ENCODE measurements at places on chromosomes 6 and 20.

GRCh38 chr6:105774247-105774646 lies 311.9 kb upstream of the PRDM1 start:
- DNase-seq = no peak

DNA sequence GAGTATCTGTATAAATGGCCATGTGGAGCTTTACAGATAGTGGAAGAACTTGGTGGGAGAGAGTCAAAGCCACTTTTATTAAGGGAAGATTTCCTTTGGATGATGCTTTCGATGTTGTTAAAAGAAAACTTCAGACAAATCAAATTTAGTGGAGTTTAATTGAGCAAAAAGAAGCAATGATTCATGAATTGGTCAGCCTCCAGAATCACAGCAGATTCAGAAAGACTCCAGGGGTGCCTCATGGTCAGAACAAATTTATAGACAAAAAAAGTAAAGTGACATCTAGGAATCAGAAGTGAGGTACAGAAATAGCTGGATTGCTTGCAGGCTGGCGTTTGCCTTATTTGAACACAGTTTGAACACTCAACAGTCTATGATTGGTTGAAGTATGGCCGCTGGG lies 5.3 kb upstream of the CGA start:
- DNase-seq = no peak

DNA sequence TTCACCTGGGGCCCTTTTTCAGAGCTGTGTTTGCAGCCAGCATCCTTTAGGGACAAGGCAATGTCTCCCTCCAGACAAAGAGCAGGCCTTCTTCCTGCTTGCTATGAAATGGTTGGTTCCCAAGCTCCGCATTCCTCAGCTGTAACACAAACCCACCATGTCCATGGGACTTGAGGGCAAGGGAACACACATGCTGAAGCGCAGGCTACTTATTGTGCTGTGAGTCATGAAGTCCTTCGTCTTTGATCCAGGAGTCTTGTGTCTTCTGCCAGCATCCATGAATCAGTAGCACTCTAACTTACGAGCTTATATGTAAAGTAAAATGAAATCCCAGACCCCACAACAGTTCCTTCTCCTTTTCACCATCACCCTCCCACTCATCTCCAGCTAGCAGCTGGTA lies 59.0 kb downstream of the ANKRD60 start:
- DNase-seq = no peak

DNA sequence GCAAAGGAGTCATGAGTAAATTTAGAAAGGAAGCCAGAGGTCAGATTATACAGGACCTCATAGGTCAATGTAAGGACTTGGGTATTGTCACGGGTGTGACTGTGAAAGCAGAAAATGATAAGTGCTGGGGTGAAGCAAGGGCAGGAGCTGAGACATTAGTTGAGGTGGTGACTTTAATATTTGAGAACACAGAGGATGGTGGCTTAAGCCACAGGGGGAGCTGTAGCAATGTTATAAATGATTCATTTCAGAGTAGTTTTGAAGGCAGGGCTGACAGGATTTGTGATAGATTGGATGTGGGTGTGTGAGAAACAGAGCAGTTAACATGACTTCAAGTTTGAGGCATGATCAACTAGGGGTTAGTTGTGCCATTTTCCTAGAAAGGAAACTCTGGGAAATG lies 659.9 kb downstream of the EPM2A start:
- DNase-seq = no peak

DNA sequence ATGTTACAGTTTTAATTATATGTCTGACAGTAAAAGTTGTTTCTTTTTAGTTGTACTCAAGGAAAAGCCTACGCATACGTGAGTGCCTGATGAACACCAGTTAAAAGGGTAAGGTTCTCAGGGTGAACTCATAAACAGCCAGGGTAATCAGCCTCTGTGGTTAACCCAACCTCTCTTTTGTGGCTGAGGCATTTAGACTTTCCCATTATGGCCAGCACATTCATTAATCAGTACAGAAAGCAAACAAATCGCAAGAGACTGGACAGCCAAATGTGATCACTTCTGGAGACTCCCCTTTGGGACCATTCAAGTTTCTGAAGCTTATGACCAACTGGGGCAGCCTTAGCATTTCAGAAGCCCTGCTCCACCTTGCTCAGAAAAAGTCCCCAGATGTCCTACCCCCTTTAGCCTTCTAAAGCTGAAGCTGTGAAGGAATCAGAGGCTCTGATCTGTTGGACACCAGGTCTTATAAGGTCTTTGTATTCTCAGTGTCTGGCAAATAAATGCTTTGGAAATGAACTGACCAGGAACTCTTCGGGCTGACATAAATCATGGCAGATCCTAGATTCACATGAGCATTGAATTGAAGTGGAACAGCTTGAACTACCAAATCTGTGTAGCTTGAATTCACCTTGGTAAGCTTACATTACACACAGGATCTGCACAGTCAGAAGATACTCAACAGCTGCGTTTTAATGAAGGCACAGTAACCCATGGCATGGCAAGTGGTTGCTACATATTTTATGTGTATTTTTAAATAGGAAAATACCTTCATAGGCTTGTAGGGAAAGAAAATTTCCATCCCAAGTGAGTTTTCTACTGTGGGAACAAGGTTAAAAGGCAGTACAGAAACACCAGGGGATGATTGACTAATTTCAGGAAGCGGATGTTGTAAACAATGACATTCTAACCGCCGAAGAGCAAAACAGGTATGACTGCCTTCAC lies 18.7 kb downstream of the IL20RA start:
- DNase-seq = peak; percentile 47

DNA sequence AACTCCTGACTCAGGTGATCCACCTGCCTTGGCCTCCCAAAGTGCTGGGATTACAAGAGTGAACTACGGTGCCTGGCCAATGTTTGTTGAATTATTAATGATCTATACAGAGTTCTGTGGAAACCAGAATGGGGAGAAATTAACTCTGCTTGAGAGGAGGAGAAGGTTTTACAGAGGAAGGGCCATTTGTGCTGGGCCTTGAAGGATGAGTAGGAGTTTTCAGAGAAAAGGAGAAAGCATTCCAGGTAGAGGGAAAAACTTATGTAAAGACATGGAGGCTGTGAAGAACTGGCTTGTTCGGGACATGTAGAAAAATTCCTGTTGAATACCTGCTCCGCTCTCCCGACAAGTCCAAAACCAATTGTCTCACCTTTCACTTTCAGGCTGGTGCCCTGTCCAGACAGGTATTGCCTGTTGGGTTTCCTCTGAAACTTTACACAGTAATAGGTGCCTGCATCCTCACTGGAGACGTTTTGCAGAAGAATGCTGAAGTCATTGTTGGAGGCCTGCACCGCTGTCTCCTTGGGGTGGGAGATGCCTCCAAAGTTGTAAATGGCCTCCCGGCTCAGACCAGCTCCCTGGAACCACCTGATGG lies 11.3 kb upstream of the NSFL1C start:
- no peak for DNase-seq

DNA sequence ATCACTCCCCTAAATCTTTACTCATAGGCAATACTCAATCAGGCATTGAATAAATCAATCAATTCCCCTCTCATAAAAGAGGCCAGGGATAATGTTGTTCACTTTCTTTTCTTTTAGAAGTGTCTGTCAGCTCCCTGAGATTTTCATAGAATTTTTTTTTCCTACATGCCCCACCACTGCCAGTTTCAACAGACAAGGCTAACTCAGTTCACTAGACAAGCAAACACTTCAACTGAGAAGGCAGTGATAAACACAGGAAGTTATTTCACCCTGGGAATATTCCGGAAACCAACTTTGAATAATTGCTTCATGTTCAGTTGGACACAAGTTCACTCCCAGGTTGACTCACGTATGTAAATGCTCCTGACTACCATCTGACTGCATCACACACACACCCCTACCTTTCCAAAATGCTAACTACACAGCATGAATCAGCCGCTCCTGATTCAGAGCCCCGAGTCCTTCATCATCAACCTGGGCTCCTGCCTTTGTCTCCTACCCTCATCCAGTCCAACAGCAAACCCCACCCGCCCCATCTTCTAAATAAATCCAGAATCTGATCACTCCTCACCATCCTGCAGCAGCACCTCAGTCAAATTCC lies 143.9 kb downstream of the BCAS1 start:
- DNase-seq = peak; percentile 77
